ENCODE measurements at places on chromosomes 5 and 9. TPM values are rescaled to one million over a fixed set of nuclear protein-coding genes. Genes with fewer than 3 reads are reported as not detected.

The ADCY2 gene
- not detected for total RNA-seq

The TMEM171 gene
- total RNA-seq: not detected

The RANBP3L gene
- total RNA-seq: not detected

The PCDHGA11 gene
- not detected for total RNA-seq

The ERAP2 gene
- 74.0 TPM for total RNA-seq

The GPBP1 gene
- 123 TPM for total RNA-seq

The FGF18 gene
- 0.19 TPM for total RNA-seq

The PCDHAC2 gene
- total RNA-seq: not detected

The CEL gene
- 4.2 TPM for total RNA-seq

The SV2C gene
- total RNA-seq: 0.45 TPM

The GPR151 gene
- not detected for total RNA-seq

The NRG2 gene
- total RNA-seq: 0.48 TPM

The MARCOL gene
- total RNA-seq: not detected

The CEP78 gene
- 37.2 TPM for total RNA-seq

DNA sequence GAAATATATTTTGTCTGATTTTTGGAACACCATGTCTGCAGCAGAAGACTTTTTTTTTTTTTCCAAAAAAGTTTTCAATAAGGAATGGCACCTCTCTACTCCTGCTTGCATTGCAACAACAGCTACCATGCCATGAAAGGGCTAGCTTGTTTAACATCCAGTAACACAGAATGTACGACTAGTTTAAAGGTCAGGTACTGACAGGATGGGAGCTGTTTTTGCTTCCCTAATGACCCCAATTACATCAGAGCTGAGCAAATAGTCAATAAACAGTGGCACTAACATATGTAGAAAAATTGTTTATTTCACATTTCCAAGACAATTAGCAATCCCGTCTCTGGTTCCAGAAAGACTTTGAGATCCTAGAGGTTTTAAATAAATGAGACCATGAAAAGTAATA lies 693.8 kb downstream of the NR2F1-AS1 start:
- ATAC-seq: no peak

DNA sequence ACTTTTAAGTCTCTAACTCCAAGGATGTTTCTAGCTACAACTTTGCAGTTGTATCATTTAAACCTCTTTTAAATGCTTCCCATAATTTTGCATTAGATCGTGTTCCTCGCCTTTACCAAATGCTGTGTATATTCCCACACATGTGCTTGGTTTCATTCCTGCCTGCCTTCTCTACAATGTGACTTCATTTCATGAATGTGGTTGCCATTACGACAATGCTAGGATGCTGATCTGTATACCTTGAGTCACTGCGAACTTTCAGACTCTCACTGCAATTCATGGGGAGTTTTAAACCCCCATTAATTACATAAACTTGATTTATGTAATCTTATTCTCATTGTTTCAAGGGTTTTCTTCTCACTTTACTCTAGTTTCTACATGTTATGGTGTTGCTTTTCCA lies 50.3 kb downstream of the UBE2QL1 start:
- ATAC-seq: peak; percentile 24

- ATAC-seq: no peak
These were observed 159.8 kb upstream of the PHYKPL start for GRCh38 chr5:178392386-178392785.

DNA sequence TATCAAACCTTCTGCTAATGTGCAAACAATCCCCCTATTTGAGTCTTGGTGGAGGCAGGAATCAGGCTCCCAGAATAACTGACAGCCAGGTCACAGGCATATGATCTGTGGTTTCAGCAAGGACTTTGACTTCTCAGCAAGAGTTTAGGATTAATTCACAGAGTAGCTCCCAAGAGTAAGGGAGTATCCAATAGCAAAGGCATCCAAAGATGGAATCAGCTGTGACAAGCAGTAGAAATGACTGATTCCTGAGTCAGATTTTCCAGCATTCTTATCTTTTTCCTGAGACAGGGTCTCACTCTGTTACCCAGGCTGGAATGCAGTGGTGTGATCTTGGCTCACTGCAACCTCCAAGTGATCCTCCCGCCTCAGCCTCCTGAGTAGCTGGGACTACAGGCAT lies 108.3 kb downstream of the EPB41L4A start:
- ATAC-seq: no peak

DNA sequence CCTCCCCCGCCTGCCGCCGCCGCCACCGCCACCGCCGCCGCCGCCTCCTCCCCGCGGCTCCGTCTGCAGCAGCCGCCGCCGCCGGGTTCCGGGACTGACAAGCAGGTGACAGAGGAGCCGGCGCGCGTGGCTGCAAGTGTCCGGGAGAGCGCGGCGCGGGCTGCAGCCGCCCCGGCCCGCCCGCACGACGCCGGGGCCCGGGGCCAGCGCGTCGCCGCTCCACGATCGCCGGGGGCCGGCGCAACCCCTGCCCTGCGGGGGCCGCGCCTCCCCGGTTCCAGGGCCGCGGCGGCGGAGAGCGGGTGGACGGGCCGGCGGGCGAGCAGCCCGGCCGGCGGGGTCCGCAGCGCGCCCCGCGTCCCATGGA lies 343 bp downstream of the LMX1B start:
- no peak for ATAC-seq

DNA sequence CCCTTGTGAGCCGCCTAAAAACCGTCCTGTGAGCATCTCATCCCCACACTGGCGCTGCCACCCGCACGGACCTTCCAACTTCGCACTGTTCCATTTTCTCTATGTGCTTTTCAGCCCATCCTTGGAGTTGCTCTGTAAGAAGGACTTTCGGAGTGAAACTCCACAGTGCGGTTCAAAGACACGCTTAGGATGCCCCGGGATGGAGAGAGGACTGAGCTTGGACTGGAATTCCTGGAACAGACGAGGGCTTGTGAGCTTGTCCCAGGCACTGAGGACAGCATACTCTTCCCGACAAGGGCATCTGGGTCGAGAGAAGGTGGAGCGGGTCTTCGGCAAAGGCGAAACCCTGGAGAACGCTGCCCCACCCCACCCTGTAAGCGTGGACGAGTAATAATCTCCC lies 187.8 kb downstream of the MEF2C start:
- ATAC-seq: no peak

DNA sequence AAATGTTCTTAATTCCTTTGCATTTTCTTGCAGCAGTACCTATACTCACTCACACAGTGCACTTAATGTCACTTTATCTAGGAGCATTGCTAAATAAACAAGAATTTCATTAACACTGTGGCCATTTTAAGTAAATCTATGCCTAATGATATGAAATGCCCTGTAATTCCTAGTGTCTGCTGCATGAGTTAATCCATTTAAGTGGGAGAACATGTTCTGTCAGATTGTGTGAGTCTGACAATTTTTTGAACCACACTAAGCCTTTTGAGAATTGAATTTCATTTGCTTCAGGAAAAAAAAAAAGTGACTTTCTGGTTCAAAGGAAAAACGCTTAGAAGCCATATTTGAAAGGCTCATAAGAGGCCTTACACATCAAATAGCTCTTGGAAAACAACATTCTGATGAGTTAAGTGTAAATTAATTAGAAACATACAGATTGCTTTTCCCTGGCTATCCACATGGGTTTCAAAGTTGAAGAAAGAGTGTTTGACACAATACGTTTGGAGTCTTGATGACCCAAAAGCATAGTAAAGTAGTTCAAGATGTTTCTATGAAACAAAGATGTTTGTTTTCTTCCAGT lies 446.7 kb upstream of the GRAMD2B start:
- ATAC-seq: no peak

DNA sequence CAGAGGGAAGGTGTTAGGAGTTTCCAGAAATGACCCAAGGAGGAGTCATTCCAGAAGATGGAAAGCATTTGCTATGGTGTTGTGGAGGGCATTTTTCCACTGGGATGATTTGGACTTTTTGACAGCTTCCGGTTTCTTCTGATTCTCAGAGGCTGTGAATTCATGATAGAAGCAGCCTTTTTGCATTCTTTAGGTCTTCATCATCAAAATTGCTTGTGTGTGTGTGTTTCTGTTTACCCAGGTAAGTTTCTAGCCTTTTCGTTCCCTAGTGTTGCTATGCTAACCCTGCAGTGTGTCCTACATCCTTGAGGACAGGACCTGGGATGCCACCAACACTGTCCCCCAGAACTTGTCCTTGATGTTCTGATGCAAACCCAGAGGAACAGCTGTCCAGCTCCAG lies 19.6 kb downstream of the IRX1 start:
- ATAC-seq: no peak

DNA sequence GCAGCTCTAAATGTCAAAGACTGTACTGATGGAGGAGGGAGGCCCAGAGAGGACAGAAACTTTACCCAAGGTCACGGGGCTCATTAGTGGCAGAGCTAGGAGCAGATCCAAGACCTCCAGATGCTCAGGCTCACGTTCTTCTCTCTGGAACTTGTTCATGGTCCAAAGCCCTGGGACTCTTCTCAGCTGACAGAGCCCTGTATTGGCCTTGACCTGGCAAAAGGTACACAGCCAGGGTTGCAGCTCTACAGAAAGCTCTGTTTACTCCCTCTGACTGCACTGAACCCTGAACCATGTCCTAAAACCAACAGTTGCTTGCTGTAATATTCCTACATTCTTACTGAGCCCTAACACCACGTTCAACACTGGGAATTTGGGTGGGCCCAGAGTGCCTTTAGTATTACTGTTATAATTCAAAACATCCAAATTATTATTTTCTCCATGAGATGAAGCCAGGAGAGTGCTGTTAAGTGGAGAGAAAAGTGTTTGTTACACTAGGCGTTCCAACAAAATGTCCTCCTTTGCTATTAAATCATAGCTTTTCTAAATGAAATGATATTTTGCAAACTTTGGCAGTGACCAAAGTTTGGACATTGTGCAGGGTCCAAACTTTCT lies 602.4 kb upstream of the CLINT1 start:
- no peak for ATAC-seq

DNA sequence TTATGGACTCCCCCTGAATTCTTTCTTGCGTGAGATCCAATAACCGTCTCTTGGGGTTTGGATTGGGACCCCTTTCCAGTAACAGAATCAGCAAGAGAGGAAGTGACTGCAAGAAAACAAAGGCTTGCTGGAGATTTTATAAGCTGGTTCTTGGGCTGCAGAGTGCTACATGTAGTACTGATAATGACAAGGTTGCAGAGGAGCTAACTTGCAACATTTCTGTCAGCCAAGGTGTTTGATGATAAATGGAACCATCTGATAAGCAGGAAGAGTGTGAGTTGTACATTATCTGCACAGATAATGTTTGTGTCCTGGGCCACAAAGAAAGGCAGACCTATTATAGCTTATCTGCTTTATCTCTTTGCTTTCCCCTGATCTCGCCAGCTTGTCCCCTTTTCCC lies 37.1 kb downstream of the DNAJB5 start:
- ATAC-seq: no peak

DNA sequence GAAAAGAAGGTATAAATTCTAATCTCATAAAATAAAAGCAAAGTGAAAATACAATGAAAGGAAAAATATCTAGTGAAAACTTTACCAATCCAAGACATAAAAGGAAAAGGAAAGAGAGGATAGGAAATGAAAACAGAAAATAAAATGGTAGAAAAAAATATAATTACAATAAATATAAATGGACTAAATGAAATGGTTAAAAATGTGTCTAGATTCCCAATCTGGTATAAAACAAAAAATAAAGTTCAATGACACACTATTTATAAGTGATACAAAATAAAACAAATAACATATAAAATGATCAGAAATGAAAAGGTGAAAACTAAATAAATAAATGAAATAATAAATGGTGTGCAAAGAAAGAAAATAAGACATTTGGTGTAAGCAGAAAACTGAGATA lies 516.4 kb upstream of the RORB start:
- ATAC-seq: no peak

- peak; percentile 57 for ATAC-seq
These were observed 129.3 kb upstream of the LPCAT1 start for GRCh38 chr5:1652873-1653697.

GRCh38 chr9:133612816-133613215 lies 3.6 kb upstream of the FAM163B start:
- ATAC-seq: no peak

GRCh38 chr5:9605041-9605838 lies 24.9 kb downstream of the TAS2R1 start:
- ATAC-seq: no peak

GRCh38 chr9:92781899-92782298 lies 17.3 kb upstream of the BICD2 start:
- ATAC-seq: peak; percentile 52

GRCh38 chr5:38022631-38023030 lies 182.8 kb upstream of the GDNF start:
- no peak for ATAC-seq

DNA sequence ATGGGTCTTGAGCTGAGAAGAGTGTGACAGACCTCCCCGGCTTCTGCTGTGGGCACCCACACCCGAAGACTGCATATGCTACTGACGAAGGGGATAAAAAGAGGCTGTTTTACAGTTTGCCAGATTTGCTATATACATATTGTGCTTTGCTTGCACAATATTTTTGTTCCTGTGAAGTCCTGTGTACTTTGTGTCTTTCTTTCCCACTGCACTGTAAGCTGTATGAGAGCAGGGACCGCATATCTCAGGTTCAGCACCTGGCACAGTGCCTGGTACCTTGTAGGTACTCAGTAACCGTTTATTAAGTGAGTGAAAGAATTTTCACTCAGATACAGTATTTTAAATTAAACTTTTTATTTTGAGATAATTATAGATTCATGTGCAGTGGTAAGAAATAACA lies 8.2 kb upstream of the GARNL3 start:
- ATAC-seq: no peak

- no peak for ATAC-seq
These were observed 303.8 kb upstream of the CDH18 start for GRCh38 chr5:20291766-20292165.

DNA sequence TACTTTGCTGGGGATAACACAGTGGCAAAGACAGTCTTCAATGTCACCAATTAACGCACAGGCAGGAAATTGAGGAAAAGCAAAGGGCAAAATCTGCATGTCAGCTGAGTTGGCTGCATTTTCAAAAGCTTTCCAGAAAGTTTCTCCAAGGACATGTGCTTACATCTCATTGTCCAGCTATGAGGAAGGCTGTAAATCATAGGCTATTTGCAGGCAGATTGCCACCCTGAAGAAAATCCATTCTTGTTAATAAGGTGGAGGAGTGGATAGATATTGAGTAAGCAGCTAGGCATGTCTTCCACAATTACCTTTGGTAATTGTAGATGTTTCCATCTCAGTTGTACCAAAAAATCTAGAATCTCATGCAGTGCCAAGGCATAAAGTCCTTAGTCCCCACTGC lies 278.0 kb upstream of the NUDT12 start:
- no peak for ATAC-seq

DNA sequence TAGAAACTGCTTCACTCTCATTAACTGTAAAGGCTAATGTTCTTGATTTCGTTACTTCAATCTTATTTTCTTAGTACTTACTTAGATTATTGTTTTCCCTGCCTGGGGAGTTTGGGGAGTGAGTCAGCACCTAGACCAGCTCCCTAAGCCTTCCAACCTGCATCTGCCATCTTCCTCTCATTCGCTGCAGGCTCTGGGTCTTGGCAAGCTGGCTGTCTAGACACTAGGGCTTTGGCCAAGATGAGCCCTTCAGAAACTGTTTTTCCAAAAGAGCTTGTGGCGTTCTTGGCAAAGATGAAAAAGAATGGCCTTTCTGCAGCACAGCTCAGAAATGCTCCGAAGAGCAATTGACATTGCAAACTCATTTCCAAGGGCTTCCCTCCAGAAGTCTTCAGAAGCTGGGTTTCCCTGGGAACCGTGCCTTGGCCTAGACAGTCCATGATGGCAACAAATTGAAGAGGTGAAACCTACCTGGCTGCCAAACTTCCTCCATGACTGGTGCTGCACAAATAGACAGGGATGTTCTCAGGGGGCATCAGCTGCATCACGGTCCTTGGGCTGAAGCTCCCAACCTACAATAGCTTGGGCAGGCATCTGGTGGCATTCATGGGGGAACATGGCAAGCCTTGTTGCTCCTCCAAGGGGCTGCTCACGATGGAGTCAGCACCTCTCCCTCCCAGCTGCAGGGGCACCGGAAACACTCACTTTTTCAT lies 76.6 kb downstream of the NSUN2 start:
- no peak for ATAC-seq

Measured in activated T-helper 17 cell treated with anti-CD3 and anti-CD28 coated beads, Interleukin-2, amount 50 U/mL, for 72 hours (primary cell).